A549 treated with Hydrocortisone at 1 μM for 4 hours (cell line): ENCODE measurements at places on chromosomes 11 and 22. TPM values are rescaled to one million over a fixed set of nuclear protein-coding genes. Genes with fewer than 3 reads are reported as not detected.

A4GALT gene
- 18.1 to 27.6 TPM (median 23.4 TPM) in 5 replicates for total RNA-seq

UBASH3B gene
- total RNA-seq = 29.9 to 39.8 TPM (median 38.3 TPM) in 5 replicates

C11orf91 gene
- 0.85 to 2.1 TPM (median 2.0 TPM) in 5 replicates for total RNA-seq

SEPTIN5 gene
- total RNA-seq = 8.3 to 11.2 TPM (median 10.4 TPM) in 5 replicates

INPP5J gene
- 0.33 to 0.70 TPM (median 0.54 TPM) in 5 replicates for total RNA-seq

SCGB1C1 gene
- not detected in 5 replicates for total RNA-seq

AQP11 gene
- 1.2 to 1.9 TPM (median 1.3 TPM) in 5 replicates for total RNA-seq

INS gene
- not detected in 5 replicates for total RNA-seq

TEX12 gene
- total RNA-seq = not detected in 5 replicates

MS4A18 gene
- total RNA-seq = not detected in 5 replicates

WNT11 gene
- 1.1 to 2.1 TPM (median 1.8 TPM) in 5 replicates for total RNA-seq

SERPINH1 gene
- total RNA-seq = 80.0 to 90.3 TPM (median 86.9 TPM) in 5 replicates

MMP12 gene
- total RNA-seq = 0.06 to 0.14 TPM (median 0.08 TPM) in 3 of 5 replicates, not detected in the others

EHD1 gene
- 104 to 116 TPM (median 113 TPM) in 5 replicates for total RNA-seq

DRICH1 gene
- 0.10 to 0.36 TPM (median 0.22 TPM) in 3 of 5 replicates, not detected in the others for total RNA-seq

GLYAT gene
- total RNA-seq = not detected in 5 replicates

IFTAP gene
- 14.9 to 19.4 TPM (median 17.7 TPM) in 5 replicates for total RNA-seq

BARX2 gene
- not detected in 5 replicates for total RNA-seq

CRYAB gene
- total RNA-seq = 12.5 to 26.6 TPM (median 14.3 TPM) in 5 replicates

MYBPC3 gene
- total RNA-seq = 0.06 to 0.07 TPM (median 0.06 TPM) in 4 of 5 replicates, not detected in the other

TRIM6 gene
- 6.3 to 10.1 TPM (median 8.4 TPM) in 5 replicates for total RNA-seq

DTX4 gene
- 3.9 to 4.9 TPM (median 4.0 TPM) in 5 replicates for total RNA-seq

LRP4 gene
- 6.9 to 10.2 TPM (median 7.1 TPM) in 5 replicates for total RNA-seq

HSCB gene
- 9.9 to 15.0 TPM (median 12.5 TPM) in 5 replicates for total RNA-seq

WDR74 gene
- total RNA-seq = 74.2 to 79.9 TPM (median 78.7 TPM) in 5 replicates

DAGLA gene
- total RNA-seq = 5.7 to 6.8 TPM (median 6.6 TPM) in 5 replicates

UPB1 gene
- total RNA-seq = not detected in 5 replicates

SSRP1 gene
- total RNA-seq = 199 to 265 TPM (median 217 TPM) in 5 replicates

IL18 gene
- total RNA-seq = 93.4 to 103 TPM (median 96.1 TPM) in 5 replicates

MEI1 gene
- total RNA-seq = 0.25 TPM in 1 of 5 replicates, not detected in the others

BIK gene
- 1.5 to 2.6 TPM (median 1.9 TPM) in 5 replicates for total RNA-seq

HIC2 gene
- total RNA-seq = 2.5 to 3.0 TPM (median 2.6 TPM) in 5 replicates

NCF4 gene
- total RNA-seq = 0.08 to 0.16 TPM (median 0.08 TPM) in 3 of 5 replicates, not detected in the others

OR52N4 gene
- not detected in 5 replicates for total RNA-seq

DERL3 gene
- total RNA-seq = 0.16 to 0.71 TPM (median 0.55 TPM) in 5 replicates

OR10A2 gene
- not detected in 5 replicates for total RNA-seq

FGF19 gene
- 0.05 to 0.14 TPM (median 0.08 TPM) in 4 of 5 replicates, not detected in the other for total RNA-seq

HBG2 gene
- total RNA-seq = not detected in 5 replicates

C11orf16 gene
- not detected in 5 replicates for total RNA-seq

MPZL2 gene
- 0.03 to 0.15 TPM (median 0.08 TPM) in 4 of 5 replicates, not detected in the other for total RNA-seq
